ENCODE measurements at places on chromosomes 7 and 10.

DNA sequence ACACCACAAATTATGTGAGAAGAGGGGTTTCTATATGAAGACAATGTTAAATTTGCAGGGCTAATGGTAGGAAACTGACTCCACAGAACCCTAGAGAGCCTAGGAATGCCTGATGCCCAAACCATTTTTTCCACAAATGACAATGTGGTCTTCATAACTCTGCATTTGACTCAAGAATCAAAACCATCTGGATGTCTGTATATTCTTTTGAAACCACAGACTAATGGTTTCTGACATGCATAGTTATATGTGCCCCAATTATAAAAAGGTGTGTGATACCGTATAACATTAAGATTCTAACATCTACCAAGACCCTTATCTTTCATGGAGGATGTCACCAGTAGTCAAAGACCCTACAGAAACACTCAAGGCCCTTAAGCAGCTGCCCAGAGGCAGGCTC, 20.3 kb downstream of the SEC61G start:
- no peak for DNase-seq

- no peak for DNase-seq
Measured at GRCh38 chr7:155778349-155778748, 33.9 kb downstream of the SHH start.

DNA sequence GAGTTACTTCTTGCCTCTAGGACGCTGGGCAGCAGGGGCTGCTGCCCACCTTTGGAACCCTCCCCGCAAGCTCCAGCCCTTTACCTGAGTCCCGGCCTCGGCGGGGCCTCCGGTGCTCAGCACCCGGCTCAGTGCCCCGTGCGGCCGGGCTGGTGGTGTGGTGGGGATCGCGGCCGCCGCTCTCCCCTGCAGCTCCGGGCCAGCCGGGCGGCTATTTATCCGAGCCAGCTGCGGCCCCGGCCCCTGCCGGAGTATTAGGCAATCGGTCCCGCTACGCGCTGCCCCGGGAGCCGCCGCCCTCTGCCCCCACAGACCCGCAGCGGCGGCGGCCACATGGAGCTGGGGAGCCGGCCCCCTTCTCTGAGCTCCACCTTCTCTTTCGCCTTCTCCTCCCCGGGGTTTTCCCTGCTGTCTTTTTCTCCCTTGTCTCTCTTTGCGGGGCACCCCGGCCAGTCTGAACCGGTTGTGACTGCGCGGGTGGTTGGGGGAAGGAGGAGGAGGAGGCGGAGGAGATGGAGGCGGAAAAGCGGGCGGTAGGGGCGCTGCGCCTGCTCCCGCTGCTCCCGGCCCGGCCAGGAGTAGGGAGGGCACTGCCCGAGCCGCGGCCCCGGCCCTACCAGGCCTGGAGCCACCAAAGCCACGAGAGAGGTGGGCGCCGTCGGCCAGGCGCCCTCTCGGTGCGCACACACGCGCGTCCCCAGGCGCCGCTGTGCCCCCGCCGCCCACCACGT, at the start of gene SLC16A9:
TSS of gene SLC16A9 (minus strand) at position 456 of the 731 bp plus-strand sequence. CDS start 25,559 bp downstream, outside the sequence.
- DNase-seq: no peak

DNA sequence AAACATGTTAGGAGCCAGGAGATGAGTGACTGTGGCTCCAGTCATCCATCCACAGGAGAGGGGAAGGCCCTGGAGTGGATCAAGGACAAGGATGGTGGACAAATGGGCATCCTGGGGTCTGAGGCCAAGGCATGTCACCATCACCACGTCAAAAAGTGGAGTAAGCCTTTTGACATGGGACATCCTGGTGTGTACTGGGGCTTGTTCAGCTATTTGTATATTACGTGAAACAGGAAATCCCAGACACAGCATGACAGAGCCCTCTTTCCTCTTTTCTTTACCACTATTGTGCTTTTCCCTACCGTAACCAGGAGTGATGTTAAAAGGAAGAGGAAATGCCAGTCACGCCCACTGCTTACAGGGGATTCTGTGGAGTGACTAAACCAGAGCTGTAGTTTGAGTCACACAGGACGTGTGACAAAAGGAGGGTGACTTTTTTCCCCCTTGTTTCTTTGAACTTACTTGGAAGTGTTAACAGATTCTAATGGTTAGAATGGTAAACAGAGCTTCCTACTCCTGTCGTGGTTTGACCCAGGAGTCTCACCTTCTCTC, 15.4 kb downstream of the ACSL5 start:
- peak; percentile 59 for DNase-seq

DNA sequence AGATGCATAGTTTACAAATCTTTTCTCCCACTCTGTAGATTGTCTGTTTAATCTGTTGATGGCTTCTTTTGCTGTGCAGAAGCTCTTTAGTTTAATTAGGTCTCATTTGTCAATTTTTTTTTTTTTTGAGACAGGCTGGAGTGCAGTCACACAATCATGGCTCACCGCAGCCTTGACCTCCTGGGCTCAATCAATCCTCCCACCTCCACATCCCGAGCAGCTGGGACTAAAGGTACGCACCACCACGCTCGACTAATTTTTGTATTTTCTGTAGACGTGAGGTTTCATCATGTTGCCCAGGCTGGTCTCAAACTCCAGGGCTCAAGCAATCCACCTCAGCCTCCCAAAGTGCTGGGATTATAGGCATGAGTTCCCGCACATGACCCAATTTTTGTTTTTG, 1655.8 kb downstream of the REEP3 start:
- no peak for DNase-seq

GRCh38 chr7:2411049-2411448, 7.6 kb downstream of the CHST12 start:
- no peak for DNase-seq

DNA sequence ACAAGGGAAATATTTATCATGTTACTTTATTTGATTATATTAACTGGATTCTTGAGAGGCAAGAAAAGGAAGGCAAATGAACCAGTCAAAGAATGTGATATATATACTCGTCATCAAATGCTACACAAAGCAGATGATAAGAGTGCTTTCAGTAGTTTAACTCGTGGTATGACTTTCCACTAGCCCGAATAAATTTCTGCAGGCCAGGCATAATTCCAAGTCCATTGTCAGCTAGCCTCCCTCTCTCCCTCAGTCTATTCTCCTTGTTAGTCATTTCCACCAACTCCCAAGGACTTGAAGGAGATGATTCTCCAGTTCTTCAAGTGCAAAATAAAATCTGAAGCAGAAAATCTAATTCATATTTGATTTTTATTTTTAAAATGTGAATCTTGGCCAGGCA, 190.5 kb downstream of the GLI3 start:
- DNase-seq: no peak

- DNase-seq: no peak
Measured at GRCh38 chr7:73429215-73429614, 4.4 kb upstream of the FZD9 start.

DNA sequence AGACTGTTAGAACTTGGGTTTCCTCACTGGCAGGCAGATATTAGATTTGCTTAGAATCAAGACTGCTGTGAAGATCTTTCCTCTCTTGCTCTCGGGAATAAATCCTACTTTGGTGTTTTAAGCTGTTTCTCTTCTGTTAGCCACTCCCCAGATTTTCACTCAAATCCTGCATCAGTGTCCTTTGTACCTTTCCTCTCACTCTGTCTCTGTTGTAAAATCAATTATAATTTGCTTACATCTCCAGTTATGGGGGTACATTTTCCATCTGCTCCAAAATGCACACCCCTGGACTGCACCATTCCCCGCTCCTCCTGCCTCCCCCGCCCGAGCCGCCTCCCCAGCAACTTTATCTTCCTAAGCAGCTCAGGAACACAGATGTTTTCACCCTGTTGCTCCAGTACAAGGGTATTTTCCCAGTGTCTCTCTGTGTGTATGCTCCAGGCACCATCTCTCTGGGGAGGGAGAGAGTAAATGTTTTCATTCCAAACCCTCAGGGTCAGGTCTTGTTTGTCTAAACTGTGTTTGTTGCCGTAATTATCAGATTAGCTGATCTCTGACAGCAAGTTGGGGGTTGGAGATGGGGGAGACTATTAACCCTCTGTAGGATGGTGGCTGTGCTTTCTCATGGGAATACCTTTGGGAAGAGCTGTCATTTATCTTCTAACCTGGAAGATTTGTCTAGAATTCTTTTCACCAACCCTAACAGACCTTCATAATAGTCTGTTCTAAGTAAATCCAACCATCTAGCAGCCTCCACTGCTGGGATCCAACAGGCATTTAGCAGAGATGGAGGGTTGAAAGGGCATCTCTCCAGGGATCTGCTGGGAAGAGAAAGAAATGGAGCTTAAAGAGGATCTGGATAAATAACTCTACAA, 20.4 kb upstream of the GOT1 start:
- no peak for DNase-seq

DNA sequence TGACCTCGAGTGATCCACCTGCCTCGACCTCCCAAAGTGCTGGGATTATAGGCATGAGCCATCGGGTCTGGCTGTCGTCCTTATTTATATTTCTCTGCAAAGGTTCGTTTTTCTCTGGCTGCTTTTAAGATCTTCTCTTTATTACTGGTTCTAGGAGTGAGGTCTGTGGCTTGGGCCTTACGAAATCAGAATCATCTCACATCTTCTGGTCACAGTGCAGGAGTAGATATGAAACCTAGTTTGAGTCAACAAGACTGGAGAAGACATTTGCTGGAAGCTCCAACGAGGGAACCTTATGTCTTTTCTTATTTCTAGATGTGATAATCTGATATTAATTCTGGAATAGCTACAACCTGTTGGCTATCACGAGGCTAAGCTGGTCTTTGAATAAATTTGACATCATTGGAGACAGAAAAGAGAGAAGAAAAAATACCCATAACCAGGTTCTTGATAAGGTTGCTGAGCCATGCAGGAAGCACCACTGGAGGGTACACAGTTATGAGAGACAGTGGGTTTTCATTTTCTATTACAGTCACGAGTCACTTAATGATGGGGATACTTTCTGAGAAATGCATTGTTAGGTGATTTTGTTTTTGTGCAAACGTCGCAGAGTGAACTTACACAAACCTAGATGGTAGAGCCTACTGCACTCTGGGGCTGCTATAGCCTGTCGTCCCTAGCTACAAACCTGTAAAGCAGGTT, 25.6 kb upstream of the IL15RA start:
- DNase-seq: no peak

- DNase-seq: no peak
Measured at GRCh38 chr10:132427006-132427771, 30.2 kb downstream of the PWWP2B start.

DNA sequence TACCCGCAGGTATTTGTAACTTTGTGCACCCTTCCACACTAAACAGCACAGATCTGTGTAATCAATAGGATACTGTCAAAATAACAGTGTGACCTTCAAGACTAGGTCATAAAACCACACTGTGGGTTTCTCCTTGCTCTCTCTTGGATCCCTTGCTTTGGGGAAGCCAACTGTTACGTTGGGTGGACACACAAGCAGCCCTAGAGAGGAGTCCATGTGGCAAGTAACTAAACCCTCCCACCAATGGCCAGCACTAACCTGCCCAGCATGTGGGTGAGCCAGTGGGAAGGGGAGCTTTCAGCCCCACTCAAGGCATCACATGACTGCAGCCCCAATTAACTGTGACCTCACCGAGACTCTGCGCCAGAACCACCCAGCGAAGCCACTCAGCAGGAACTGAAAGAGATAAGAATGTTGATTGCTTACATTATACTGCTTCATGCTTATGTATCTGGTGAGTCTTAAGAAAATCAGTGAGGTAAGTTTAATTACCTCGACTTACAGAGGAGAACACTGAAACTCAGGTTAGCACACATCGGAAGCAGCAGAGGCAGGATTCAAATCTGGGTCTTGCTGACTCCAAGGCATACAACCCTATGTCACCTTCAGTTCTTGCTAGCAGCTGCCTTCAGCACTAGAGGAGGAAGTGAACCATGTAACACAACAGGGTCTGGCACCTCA, 9.4 kb upstream of the ZC3HAV1 start:
- no peak for DNase-seq

GRCh38 chr7:114108510-114108909, 189.7 kb upstream of the PPP1R3A start:
- no peak for DNase-seq

DNA sequence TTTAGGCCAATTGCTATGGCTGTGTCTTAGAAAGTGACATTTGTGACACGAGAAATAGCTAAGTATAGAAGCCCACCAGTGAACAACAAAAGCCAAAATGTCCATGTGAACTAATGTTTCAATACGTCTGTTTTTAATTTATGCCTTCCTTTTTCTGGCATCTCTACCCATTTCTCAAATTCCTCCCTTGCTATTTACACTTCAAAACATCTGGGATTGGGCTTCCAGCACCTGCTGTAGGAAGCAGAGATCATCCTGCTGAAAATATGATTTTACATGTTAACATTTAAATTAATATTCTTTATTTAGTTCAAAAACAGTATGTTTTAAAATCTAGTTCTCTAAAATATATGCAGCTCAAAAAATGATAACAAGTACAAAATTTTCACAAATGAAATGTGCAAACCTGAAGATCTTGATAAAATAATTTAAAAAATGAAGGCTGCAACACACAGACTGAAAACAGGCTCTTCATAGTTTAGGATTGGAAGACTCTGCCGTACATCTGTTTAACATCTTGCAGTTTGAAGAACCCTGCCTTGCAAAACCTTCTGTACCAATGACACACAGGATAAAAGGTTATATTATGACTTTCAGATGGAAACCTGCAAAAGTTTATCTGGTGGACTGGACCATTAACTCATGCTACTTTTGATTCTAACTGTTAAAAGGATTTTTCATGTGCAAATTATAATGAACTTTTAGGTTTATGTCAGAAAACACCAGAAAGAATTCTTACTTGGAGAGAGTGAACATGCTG, 408.4 kb downstream of the SUGCT start:
- no peak for DNase-seq

DNA sequence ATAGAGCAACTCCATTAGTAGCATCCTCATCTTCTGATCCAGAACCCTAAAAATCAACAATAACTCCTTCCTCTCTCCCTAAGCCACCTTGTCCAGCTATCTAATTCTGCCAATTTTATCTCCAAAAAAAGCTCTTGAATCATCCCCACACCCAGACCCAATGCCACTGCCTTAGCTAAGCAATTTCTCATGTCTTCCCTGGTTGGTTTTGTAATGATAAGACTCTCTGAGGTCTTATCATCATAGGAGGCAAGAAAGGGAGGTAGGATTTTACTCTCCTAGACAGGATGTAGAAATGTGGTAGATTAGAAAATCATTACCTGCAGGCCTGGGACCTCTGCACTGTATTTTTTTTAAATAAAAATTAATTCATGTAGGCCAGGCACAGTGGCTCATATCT, 283.5 kb upstream of the NEBL start:
- DNase-seq: no peak

GRCh38 chr10:58791137-58791536, 278.5 kb downstream of the BICC1 start:
- DNase-seq: no peak

DNA sequence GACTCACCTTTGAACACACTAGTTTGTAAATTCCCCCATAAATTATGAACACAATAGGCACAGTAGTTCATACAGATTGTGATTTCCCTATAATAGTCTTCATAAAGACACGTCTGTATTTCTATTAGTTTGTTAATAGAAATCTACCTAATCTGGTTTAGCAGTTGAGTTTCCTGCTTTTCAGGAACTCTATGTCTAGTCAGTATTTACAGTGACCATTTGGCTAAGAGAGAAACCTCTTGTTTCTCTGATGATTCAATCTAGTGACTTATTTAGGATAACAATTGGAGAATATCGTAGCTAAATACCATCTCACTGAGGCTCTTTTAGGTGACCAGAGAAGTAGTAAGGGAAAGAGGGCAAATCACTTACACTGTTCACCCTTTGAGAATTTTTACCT, 5.9 kb upstream of the HERPUD2 start:
- DNase-seq: no peak

- no peak for DNase-seq
Measured at GRCh38 chr10:116845823-116846222, 3.5 kb upstream of the ENO4 start.

- no peak for DNase-seq
Measured at GRCh38 chr10:34316154-34316553, 498.9 kb downstream of the PARD3 start.

GRCh38 chr10:89332123-89332633, 4.4 kb downstream of the IFIT3 start:
- no peak for DNase-seq
